ENCODE measurements at places on chromosomes 7 and 10.
A peak's percentile ranks its signal among the peaks of the same experiment; 100 is the strongest.

DNA sequence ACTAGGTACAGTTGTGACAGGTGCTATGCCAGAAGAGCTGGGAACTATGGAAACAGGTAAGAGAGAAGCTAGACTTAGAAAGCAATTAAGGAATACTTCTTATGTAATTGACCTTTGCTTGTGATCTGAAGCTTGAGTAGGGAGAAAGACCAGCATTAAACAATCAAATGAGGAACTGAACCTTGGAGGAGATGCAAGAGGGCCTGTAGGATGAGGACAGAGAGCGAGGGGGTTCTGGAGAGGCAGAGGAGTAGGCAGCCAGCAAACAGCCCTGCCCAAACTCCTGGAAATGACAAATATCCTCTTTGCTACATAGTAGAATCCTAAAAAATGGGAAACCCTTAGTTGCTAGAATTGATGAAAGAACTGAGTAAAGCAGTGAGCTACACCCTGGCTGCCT, 41.6 kb upstream of the FAM204A start:
- no peak for DNase-seq

DNA sequence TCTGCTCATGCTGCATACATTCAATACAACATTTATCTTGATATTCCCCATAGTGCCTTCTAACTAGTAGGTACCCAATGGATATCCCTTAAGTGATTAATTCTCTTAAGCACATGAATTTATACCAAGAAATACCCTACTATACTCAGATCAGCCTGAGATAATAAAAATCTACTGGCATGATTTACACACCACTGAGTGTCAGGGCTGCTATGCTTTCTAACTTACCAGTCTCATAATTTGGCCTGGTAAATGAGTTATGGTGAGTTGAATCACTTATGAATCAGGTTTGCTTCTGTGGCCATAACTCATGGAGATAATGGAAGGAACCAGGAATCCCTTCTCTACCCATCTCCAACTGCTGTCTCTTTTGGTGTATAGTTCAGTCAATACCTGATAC, 122.8 kb downstream of the THSD7A start:
- no peak for DNase-seq

GRCh38 chr7:139693651-139694388, 84.0 kb downstream of the HIPK2 start:
- no peak for DNase-seq

- peak; percentile 5 for DNase-seq
Measured at GRCh38 chr7:39414224-39415035, 151.8 kb upstream of the YAE1 start.

- no peak for DNase-seq
Measured at GRCh38 chr7:39228946-39229345, 251.2 kb downstream of the POU6F2 start.

- DNase-seq = no peak
Measured at GRCh38 chr7:28024786-28025334, 155.7 kb downstream of the JAZF1 start.

GRCh38 chr10:110163192-110163773, 44.1 kb upstream of the MXI1 start:
- no peak for DNase-seq

DNA sequence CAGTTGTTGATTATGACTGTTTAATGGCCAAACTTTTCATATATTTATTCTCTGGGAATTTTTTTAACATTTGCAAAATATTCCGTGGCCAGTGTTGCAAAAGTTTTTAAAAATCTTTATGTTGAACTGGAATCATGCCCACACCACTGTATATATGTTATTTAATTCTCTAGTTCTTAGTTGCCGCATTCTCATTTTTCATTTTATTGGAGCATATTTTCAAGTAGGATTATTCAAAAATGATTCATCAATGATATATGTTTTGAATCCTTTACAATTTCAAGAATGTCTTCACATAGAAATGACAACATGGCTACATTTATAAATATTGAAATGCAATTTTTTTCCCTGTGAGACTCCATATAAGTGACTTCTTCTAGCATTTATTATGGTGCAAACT, 188.6 kb upstream of the LRRTM3 start:
- DNase-seq = no peak

DNA sequence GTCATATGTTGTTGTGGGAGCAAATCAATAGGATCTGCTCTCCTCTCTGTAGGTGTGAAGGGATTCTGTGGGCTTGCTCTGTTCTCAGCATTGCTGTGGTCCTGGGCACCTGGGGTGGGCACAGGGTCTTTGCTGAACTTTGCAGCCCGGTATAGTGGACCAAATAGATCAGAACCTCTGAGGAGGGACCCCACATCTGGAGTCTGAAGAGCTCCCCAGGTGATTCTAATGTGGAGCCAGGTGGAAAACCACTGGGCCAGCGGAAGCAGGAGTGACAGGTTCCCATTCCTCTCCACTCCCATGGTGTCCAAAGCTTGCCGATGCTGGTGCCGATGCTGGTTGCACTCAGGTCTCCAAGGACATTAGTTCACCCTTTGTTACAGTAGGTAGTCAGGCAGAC, 257.2 kb downstream of the GLRX3 start:
- no peak for DNase-seq

DNA sequence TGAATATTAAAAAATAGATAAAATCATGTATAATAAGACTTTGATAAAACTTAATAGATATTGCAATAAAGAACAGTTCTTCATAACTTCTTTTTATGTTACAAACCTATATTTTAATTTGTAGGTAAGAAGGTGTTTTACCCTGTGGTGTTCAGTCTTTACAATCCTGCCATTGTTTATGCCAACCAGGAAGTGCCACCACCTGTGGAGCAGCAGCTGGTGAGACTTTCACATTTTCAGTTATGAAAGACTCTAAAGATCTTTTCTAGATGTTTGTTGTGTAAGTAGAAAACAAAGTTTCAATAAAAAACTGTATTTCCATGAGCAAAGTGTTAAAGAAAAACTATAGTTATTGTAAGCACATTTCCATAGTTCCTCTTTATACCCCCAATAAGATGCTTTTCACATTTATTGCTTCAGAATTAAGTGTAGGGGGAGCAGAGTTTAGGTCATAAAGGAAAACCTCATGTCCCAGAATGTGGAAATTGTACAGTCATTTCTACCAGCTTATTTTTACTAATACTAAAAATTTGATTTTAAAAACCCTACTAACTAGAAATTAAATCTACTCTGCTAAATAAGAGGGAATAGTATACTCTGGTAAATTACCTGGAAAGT, 28.7 kb downstream of the CSGALNACT2 start:
- DNase-seq = no peak

GRCh38 chr10:28681291-28681763, 4.0 kb downstream of the BAMBI start:
- no peak for DNase-seq

DNA sequence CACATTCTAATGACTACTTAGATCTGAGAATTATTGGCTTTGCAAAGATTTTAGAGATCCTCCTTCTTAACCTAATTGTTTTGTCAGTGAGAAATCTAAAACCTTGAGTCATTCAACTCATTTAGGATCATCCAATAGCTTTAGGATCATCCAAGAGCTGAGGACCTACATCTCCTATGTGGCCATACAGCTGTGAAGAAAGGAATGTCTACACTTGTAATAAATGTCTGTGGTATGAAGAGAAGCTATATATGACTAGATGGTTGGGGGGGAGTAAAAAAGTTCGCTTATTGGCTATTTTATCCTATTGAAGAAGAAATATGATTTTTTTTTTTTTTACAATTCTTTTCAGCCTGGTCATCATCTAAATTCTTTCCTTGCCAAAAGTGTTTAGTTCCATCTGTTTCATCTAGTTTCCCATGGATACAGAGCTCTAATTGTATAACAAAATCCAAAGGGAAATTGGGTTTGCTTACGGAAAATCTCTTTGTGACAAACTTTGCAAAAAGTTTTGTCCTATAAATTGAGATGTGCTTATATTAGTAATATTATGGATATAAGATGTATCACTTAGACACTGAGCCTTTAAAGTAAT, 196.7 kb downstream of the PRKG1 start:
- no peak for DNase-seq

DNA sequence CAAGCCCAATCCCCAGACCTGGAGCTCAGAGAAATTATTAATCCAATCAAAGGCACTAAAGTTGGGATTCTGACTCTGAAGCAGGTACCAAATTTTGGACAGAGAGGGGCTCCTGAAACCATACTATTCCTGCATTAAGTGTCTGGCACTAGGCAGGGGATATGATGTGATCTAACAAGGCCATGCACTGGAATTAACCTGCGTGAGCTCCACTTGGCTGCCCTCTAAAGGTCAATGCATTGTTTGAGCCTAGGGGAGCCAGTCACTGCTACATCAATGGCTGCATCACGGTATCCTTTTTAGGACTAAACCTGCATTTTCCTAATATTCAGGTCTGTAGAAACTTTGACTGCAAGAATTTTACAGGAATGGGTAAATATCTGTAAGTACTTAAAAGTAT, 42.1 kb downstream of the ST8SIA6 start:
- DNase-seq = no peak

- no peak for DNase-seq
Measured at GRCh38 chr10:86083206-86083605, 283.4 kb downstream of the GRID1 start.

All from activated CD4-positive, alpha-beta T cell treated with anti-CD3 and anti-CD28 coated beads, Interleukin-2, amount 50 U/mL, for 24 hours (primary cell).